ENCODE measurements at places on chromosomes 5 and 9.

DNA sequence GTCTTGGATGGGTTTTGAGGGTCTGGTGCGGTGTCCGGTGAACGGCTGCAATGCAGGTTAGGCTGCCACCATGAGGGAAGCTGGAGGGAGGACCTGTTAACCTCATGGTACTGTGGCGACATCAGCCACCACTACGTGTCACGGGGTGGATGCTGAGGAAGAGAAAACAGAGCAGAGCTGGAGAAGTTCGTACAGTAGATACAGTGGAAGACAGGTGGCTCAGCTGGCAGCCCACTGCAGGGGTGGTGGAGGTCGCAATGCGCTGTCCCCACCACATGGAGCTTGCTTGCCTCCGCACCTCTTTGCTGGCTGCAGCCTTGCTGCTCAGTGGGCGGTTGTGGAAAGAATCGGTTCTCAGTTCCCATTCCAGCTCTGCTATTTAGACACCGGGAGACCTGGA, 2.8 kb downstream of the DCANP1 start:
- no peak for DNase-seq

GRCh38 chr5:5220901-5221631, 80.9 kb downstream of the ADAMTS16 start:
- no peak for DNase-seq

- no peak for DNase-seq
Measured at GRCh38 chr5:117682416-117682815, 1107.8 kb upstream of the SEMA6A start.

DNA sequence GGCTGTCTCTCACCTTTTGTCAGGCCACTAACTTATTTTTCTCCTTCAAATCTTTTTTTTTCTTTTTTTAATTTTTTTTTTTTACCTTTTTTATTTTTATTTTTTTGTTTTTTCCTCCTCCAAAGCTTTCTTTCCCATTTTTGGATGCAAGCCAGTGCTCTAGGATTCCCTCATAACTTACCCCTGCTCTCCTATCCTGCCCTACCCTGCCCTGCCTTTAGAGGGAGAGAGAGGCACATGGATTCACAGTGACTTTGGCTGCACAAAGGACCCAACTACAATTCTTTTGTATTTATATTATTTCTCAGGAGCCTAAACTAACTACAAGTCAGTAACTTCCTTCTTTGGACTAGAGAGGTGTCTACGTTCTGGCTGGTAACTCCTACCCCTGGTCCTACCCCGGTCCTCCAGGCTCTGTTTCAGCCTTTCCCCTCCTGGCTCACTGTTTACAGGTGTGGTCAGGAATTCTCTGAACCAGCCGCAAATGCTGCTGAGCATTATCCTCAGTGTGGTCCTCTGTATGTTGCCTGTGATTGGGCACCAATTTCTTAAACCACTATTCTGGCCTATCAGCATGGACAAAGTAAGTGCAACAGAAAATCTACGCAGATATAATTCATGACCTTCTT, 8.4 kb upstream of the RUSC2 start:
- DNase-seq, result no peak

All from CD4-positive, alpha-beta T cell (primary cell).